ENCODE measurements at places on chromosomes 6 and 20.

GRCh38 chr6:117544716-117545115 is 57.6 kb downstream of the GOPC start:
- no peak for DNase-seq

- DNase-seq: no peak
Observed at GRCh38 chr6:84752118-84752850, 12.1 kb downstream of the TBX18 start.

GRCh38 chr6:105310371-105310770 is 92.5 kb downstream of the PREP start:
- DNase-seq: no peak

- no peak for DNase-seq
Observed at GRCh38 chr6:136079701-136080565, 170.2 kb downstream of the MTFR2 start.

- DNase-seq: no peak
Observed at GRCh38 chr20:51087266-51087665, 64.4 kb upstream of the KCNG1 start.

DNA sequence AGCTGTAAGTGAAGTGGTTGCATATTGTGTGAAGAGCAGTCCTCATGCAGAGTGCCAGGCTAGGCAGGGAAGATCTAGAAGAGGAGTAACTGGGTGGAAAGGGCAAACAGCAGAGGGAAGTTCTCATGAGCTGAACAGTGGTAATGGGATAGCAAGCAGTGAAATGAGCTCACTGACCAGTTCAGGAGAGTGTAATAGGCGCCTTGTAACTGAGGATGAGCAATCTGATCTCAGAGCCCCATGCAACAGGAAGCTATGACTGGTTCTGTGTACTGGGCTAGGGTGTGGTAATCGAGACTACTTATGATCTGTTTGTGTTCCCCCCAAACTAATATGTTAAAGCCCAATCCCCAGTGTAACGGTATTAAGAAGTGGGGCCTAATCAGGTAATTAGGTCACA is 98.6 kb downstream of the RFX6 start:
- no peak for DNase-seq

DNA sequence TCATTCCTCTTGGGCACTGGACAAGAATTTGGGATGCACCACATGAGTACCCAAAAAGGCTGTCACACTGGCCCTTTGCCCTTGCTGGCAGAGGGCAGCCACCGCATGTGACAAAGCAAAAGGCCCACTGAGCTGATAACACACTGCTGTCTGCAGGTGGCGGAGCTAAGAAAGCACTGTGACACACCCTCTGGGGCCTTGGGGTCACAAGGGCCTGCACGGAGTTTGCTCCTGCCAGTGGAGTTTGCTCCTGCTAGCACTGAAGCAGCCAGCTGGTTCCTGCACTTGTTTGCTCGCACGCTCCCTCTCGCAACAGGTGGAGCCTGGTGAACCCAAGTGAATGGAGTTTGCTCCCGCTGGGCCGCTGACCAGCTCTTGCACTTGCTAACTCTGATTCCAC is 132.6 kb downstream of the LCA5 start:
- no peak for DNase-seq

- no peak for DNase-seq
Observed at GRCh38 chr6:74902089-74902488, 303.8 kb downstream of the COL12A1 start.

DNA sequence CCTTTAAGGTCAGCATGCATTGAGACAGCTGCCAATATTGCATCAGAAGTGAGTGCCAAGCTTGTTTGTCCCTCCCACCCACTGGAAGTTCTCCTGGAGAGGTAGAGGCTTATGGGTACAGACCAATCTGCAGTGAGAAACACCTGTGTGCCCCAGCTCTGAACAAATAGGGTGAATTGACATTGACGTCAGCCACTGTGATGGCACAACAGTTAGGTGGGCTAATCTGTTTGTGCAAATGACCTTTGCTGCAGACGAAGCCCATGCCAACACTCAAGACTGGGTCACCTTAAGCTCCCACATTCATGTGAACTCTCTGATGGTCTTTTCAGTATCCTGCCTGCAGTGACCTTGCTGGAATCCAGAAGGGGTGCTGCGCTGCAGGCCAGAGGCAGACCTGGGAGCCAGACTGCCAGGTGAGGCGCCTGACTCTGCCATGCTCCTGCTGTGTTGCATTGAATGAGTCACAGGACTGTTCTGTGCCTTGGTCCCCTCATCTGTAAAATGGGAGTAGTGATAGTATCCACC is 99.9 kb downstream of the ALDH8A1 start:
- no peak for DNase-seq

GRCh38 chr6:37980222-37980595 is 160.7 kb downstream of the ZFAND3 start:
- no peak for DNase-seq

Measured in SIG-M5 (cell line).